Ammon's horn (tissue), 1 donor: ENCODE measurements at places on chromosomes 16 and 17.

GRCh38 chr17:20095336-20096080, 86.3 kb downstream of the SPECC1 start:
- peak; percentile 93 for DNase-seq

- no peak for DNase-seq
Observed at GRCh38 chr16:29025735-29026134, 40.9 kb downstream of the LAT start.

- no peak for DNase-seq
Observed at GRCh38 chr17:82153295-82153691, 55.3 kb upstream of the FASN start.

DNA sequence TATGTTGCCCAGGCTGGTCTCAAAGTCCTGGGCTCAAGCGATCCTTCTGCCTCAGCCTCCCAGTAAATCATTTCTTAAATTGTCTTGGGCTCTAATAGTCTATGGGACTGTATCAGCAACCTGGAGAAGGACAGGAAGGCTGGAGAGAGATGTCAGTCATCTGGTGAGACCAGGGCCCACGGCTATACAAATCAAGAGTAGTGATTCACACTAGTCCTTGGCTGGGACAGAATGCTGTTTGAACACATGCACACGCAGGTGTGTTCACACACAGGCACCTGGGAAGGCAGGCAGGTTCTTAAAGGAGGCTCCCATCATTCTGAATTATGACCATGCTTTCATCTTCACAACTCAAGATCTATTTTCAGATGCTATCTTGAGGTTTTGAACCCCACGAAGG, 14.1 kb downstream of the NQO1 start:
- no peak for DNase-seq

DNA sequence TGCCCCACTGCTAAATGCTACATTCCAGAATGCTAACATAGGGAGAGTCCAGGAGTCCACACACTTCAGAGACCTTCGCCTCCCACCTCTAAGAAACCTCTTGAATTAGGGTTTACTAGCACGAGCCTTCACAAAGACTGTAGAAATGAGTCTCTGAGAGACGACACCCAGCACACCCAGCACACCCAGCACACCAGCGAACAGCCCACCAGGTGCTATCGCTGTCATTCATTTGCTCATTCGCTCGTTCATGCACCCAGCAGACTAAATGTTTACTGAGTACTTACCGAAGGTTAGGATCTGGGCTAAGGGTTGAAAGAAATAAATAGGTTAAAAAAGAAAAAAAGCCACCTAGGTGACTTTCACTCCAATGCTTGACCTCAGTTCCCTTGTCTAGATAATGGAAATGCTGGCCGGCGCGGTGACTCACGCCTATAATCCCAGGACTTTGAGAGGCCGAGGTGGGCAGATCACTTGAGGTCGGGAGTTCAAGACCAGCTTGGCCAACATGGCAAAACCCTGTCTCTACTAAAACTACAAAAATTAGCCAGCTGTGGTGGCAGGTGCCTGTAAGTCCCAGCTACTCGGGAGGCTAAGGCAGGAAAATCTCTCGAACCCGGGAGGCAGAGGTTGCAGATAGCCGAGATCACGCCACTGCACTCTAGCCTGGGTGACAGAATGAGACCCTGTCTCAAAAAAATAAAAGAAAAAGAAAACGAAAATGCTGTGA, 100.8 kb downstream of the ADCY9 start:
- no peak for DNase-seq

- DNase-seq, result no peak
Observed at GRCh38 chr16:31480851-31481536, 1.9 kb upstream of the SLC5A2 start.

DNA sequence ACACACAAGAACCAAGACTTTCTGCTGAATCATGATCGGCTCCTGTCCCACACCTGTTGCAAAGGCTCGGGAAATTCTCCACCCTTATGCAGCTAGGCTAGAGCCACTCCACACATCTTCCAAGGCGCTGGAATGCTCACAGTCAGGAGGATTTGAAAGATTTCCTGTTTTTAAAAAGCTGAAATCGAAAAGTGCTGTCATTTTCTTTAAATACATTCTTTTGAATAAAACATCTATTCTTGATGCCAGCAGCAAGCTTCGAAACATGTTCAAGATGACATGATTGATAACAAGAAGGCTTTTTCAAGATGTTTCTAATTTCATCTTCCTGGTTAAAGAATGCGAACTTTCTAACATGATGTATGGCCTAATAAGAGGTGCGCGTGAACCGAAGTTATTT, 219.7 kb upstream of the CDH5 start:
- DNase-seq, result no peak

DNA sequence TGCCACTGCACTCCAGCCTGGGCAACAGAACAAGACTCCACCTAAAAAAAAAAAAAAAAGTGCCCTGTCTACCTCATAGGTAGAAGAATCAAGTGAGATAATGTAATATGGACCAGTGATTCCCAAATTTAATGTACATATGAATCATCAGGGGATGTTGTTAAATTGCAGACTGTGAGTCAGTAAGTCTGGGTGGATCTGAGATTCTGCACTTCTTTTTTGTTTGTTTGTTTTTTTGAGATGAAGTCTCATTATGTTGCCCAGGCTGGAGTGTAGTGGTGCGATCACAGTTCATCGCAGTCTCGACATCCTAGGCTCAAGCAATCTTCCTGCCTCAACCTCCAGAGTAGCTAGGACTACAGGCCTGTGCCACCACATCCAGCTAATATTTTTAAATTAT, 31.6 kb downstream of the HOXB1 start:
- no peak for DNase-seq

DNA sequence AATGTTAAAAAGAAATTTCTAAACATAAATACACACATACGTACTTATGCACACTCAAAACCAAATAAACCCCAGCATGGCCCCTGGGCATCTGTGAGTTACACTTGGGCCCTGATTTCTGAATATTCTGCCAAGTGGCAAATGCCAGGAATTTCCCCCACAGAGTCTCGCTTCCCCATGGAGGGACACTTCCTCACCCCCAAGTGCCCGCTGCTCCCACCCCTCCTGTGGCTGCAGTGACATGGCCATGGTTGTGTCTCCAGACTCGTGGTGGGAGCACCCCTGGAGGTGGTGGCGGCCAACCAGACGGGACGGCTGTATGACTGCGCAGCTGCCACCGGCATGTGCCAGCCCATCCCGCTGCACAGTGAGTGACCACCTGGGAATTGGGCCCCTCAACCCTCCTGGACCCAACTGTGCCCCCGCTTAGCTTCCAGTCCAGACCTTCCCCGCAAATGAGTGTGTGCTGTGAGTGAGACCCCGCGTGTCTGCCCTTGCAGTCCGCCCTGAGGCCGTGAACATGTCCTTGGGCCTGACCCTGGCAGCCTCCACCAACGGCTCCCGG, 4.0 kb downstream of the ITGAD start:
- no peak for DNase-seq

DNA sequence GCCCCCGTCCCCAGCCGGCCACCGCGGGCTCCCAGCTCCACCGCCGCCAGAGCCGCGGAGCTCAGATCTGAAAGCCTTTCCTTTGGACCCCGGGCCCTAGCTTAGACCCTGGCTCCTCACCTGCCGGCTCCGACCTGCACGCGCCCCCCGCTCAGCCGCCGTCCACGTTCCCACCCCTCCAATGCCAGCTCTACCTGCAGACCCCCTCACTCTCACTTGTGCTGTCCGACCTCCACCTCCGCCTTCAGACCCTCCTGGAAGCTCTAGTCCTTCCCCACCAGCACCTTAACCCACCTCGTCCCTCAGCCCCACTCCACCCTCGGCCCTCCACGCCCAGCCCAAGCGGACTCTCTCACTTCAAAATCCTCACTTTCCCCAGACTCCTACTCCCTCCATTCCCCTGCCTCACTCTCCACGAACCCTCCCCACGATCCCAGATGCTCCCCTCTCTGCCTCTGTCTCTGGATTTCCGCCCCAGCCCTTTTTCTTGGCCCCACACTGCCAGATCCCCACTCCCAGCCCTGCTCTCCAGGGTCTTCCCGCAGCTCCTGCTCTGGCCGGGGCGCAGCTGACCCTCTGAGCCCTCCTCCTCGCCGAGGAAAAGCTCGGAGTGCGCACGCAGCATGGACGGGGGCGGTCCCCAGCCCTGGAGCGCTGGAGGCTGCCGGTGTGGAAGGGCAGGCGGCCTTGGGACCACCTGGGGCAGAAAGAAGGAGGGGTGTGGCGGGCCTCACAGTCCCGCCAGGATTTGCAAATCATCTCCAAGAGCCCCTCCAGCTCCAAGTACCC, at the start of gene TMEM114:
TSS of gene TMEM114 (minus strand) at position 612 of the 789 bp plus-strand sequence. CDS start 673 bp downstream, outside the sequence.
- DNase-seq, result no peak

GRCh38 chr17:28875848-28876550, 21.2 kb downstream of the ERAL1 start:
- DNase-seq, result no peak

GRCh38 chr17:13749891-13750235, 148.1 kb upstream of the HS3ST3A1 start:
- DNase-seq, result no peak

- DNase-seq, result no peak
Observed at GRCh38 chr16:69107316-69107962, 2.0 kb downstream of the HAS3 start.

DNA sequence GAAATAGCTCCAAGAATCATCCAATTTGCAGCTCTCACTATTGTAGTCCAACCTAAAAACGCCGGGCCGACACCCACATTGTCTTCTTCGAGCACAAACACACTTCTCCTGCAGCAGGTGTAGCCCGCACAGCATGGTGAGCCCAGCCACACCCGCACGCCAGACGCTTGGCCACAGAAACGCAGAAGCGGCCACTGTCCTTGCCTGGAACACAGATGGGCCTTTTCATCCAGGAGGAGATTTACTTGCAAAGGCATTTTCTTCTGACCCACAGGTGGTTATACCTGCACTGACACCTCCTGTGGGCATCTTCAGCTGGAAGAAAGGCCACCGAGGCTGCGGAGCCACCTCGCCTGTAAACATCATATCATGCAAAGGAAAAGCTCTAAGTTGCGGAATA, 98.4 kb downstream of the ADCY9 start:
- DNase-seq, result no peak

DNA sequence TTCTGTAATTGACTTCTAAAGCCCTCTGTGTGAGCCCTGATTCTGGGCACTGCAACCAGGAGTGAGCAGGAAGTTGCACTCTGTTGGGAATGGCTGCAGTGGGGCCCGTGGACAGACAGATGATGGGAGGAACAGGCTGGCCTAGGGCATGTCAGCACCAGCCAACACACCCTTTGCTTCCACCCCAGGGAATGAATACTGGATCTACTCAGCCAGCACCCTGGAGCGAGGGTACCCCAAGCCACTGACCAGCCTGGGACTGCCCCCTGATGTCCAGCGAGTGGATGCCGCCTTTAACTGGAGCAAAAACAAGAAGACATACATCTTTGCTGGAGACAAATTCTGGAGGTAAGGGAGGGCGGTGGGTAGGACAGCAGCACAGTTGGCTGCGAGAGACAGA, 10.8 kb upstream of the LPCAT2 start:
- no peak for DNase-seq

- no peak for DNase-seq
Observed at GRCh38 chr16:75225092-75225491, 6.3 kb downstream of the CTRB1 start.

GRCh38 chr16:78490847-78491246, 391.4 kb downstream of the WWOX start:
- DNase-seq, result peak; percentile 58

- DNase-seq, result peak; percentile 93
Observed at GRCh38 chr16:53207810-53208752, 153.3 kb downstream of the CHD9 start.

GRCh38 chr17:8798176-8798845, 854 bp downstream of the MFSD6L start:
- DNase-seq, result no peak

DNA sequence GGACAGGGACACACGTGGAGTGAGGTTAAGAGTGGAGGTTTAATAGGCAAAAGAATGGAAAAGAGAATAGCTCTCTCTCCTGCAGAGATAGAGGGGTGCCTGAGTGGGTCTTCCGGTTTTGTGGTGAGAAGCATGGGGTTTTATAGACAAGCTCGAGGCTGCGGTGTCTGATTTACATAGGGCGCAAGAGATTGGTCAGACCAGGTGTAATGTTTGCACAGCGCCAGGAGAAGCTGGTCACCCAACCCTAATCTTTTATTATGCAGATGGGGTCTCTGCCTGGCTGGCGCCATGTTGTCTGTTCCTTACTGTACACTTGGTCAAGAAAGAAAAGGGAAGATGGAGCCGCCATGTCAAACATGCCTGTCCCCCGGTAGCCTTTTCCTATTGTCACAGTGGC, 44.5 kb upstream of the MLYCD start:
- no peak for DNase-seq

DNA sequence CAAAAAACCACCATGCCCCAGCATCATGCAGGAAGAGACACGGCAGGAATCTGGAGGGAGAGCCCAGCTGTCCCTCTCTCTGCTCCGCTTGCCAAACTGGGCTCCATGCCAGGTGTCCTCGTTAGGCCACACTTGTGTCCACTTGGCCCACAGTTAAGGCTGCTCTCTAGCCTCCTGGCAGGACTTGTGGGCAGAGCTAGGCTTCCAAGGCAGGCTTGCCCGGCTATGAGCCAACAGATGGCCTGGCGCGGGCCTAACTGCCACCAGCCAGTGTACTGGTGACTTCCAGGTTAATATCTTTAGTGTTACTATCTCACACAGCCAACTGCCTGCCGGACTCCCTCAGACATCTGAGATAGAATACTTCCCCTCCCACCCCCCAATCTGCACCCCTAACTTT, 10.6 kb downstream of the ATP6V0D1 start:
- peak; percentile 96 for DNase-seq

- no peak for DNase-seq
Observed at GRCh38 chr16:24939738-24940137, 75.4 kb downstream of the ARHGAP17 start.

DNA sequence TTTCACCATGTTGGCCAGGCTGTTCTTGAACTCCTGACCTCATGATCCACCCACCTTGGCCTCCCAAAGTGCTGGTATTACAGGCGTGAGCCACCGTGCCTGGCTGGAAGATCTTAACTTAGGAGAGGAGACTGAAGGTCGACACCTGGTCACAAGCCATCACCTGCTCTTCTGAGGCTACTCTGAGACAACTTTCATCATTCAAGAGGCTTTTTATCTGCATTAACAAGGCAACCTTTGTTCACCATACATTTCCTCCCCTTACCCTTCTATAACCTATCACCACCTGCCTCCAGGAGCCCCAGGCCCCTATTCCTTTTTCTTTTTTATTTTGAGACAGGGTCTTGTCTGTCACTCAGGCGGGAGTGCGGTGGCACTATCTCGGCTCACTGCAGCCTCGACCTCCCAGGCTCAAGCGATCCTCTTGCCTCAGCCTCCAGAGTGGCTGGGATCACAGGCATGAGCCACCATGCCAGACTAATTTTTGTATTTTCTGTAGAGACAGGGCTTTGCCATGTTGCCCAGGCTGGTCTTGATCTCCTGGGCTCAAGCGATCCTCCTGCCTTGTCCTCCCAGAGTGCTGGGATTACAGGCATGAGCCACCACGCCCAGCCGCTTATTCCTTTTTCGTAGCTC, 6.2 kb downstream of the LITAF start:
- DNase-seq, result no peak
